ENCODE measurements at places on chromosomes 11 and 22.

GRCh38 chr11:15750535-15751308 is 605.6 kb downstream of the SOX6 start:
- DNase-seq, result no peak

- no peak for DNase-seq
These were observed 130.4 kb downstream of the ADAMTS15 start for GRCh38 chr11:130578738-130579368.

DNA sequence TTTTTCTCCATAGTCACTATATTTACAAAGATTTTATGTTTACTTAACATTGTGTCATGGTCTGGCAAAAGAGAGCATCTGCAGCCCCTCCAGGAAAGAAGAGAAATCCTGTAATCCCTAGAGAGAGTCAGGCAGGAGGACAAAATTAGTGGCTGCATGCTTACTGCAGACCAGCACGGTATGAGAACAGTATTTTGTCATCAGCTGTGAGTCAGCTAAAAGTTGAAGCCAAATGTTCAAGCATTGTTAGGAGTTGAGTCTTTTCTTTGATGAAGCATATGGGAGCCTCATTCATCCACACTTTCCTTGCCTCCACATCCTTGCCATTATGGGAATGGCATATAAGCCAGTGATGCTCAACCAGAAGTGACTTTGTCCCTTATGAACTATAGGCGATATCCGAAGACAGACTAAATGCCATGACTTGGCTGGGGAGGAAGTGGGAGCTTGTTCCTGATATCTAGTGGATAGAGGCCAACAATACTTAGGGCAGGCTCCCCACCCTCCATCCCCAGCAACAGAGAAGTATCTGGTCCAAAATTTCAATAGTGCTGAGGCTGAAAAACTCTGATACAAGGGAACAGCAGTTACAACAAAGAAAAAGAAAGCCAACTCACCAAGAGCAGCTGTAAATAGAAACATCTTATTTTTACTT is 112.0 kb upstream of the OR5AK2 start:
- DNase-seq, result no peak

DNA sequence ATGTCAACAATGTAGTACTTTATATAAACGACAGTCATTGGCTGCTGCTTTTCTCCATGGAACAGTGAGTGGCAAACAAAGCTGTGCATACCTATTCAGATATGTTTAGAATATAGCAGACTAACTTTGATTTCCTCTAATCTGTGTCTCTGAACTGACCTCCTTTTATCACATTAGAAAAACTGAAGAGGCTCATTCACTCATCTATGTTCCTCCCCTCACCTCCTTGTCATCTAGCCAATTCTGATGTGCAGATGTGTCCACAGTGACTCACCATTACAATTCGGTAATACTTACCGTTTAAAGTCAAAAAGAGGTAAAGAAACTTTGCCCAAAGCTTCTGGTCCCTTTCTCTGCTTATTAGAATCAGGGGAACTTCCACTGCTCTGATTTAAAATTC is 51.5 kb upstream of the RPS13 start:
- DNase-seq, result no peak

DNA sequence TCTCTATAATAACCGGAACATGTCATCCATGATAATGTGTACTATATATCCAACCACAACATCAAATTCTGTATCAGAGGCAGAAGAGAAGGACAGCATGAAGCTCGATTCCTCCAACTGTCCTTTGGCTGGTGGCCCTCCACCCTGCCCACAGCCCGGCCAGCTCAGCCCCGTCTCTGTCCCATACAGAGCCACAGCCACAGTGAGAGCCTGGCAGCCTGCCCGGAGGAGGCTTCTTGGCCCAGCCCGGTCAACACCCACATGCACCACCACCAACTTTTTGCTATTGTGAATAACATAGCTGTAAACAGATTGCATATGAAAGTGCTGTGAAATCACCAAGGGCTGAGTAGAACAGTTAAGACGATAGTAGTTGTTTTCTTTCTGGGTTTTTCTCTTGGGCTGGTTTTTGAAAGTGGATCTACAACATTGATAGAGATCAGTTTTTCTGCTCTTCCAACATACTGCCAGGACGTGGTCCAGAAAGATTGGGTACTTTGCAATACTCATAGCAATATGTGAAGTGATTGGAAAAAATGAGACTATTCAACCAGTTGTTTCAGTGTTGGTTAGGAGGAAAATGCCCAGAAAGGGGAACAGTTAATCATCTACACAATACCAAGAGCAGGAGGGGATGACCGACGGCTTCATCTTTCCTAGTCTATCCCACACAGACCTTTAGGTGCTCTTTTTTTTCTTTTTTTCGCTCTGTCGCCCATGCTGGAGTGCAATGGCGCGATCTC is 6.9 kb upstream of the TUBA8 start:
- DNase-seq, result no peak

DNA sequence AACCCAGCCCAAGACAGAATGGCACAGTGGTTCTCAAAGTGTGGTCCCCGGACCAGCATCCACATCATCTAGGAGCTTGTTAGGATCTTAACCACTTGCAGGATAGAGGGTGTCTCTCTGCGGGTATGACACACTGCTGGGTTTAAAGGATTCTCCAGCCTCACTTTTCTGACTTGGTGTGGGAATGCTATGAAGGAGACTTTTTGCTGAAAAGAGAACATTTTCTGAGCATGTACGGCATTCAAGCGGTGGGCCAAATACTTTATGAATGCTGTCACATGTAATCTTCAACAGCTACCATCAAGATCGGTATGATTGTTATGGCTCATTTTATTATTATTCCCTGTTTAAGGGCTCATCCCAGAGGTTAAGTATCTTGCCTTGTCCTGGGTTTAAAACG is 1.8 kb upstream of the CD82 start:
- DNase-seq, result no peak

DNA sequence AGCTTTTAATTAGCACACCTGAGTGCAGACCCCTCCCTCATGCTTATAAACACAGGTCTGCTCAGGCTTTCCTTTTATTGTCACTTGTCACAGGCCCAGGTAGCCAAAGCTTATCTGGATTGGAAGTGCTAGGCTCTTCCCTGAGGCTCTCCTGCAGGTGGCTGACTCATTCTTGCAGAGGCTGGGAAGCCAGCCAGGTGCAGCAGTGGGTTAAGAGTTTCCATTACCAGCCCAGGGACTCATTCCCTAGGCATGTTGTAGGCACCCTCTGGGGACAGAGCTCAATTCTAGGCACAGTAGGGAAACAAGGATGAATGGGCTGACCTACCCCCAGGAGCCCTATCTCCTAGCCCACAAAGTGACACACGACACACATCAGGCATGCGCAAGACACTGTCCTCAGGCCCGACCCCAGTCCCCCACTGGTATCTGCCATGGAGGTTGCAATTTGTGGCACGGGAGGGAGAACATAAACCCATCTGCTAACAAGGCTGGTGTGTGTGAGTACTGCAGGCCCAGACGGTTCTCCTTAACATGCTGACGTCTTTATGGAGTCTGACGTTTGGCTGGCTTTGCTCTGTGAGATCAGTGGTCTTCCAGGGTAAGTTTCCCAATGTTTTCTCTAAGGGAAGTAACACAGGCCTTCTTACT is 94.2 kb downstream of the ABTB2 start:
- DNase-seq, result no peak

GRCh38 chr11:120024046-120024445 is 113.9 kb downstream of the TRIM29 start:
- DNase-seq, result no peak

DNA sequence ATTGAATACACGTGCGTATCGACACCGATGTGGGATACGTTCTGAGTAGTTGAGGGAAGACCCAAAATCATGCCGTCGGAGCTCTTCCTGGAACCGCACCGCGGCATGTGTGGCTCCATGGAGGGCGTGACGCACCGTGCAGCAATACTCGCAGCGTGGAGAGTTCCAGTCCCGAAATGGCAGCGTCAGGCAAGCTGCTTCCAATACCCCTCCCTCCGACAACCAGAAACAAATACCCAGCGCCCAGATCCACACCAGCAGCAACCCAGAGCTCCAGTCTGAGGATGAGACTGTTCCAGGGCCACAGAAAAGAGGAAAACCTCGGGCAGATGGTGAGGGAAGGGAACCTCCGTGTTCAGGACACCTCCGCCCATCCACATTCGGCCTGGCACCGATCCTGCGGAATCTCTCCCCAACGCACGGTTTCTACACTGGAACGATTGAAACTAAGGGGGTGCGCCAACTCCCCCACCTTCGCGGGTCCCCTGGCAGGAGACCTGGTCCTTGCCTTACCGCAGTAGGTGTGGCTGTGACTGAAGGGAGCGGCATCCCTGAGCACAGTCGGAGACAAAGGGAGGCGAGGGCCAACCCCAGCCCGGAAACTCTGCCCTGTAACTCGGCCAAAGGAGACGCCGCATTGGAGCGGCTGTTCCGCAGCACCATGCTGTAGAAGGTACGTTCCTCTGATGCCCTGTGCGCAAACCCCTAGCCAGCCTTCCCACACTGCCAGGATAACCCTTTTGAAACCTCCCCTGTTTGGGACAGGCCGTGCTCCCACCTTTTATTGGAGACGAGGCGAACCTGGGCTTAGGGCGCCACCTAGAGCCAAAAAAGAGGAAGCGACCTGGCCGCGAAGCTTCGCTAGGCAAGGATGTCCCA is 28.2 kb downstream of the DBX1 start:
- DNase-seq, result no peak
